Subcutaneous adipose tissue (tissue), 4 donors: ENCODE measurements at places on chromosomes 16 and 17. TPM values are rescaled to one million over a fixed set of nuclear protein-coding genes. Genes with fewer than 3 reads are reported as not detected.

Gene TLCD1
- total RNA-seq = not detected

Gene PIK3R6
- 2.2 TPM for total RNA-seq

Gene TERB1
- total RNA-seq = not detected

Gene PCGF2
- 5.1 TPM for total RNA-seq

Gene SULT1A2
- total RNA-seq = 0.88 TPM

Gene ZPBP2
- total RNA-seq = not detected

Gene TGFB1I1
- 12.6 TPM for total RNA-seq

Gene SMIM36
- not detected for total RNA-seq

Gene AIPL1
- total RNA-seq = not detected

Gene TBC1D3H
- not detected for total RNA-seq

Gene CDIP1
- total RNA-seq = 18.3 TPM

Gene VPS25
- total RNA-seq = 53.4 TPM

Gene CACNG5
- total RNA-seq = not detected

Gene KRT36
- total RNA-seq = not detected

Gene ST6GALNAC1
- 1.3 TPM for total RNA-seq
